Bronchial smooth muscle cell (primary cell): ENCODE measurements at places on chromosomes 5 and 9. TPM values are rescaled to one million over a fixed set of nuclear protein-coding genes. Genes with fewer than 3 reads are reported as not detected.

The NXNL2 gene
- 0.77 and 3.0 TPM in 2 replicates for total RNA-seq

The CD72 gene
- total RNA-seq = 1.3 and 1.9 TPM in 2 replicates

The SVEP1 gene
- total RNA-seq = 28.2 and 62.5 TPM in 2 replicates

The FST gene
- total RNA-seq = 29.1 and 66.0 TPM in 2 replicates

The PCDHA12 gene
- under 0.01 TPM in 2 replicates for total RNA-seq

The SERF1B gene
- 7.6 and 14.7 TPM in 2 replicates for total RNA-seq

The CDKN2B-AS1 gene
- total RNA-seq = 5.6 and 7.7 TPM in 2 replicates

The ECSCR gene
- not detected in 2 replicates for total RNA-seq

The PCDHB2 gene
- total RNA-seq = 1.3 and 8.4 TPM in 2 replicates

The MYMK gene
- total RNA-seq = not detected in 2 replicates
